Right forelimb (tissue), 1 donor: ENCODE measurements at places on chromosomes 16 and 17.

DNA sequence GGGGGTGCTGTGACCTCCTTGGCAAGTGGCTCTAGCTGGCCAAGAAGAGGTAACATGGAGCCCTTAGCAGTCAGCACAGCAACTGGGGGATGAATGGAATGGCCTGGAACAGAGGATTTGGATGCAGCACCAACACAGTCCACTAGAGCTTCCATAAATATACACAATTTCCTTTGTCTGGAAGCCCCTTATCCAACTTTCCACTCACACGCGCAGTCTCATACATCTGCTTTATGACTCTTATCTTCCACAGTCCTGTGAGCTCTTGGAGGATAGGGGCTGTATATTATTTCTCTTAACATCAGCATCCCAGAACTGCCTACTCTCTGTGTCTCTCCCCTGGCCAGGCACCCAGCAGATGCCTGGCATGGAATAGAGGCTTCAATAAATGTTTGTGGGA, 235.6 kb upstream of the MAF start:
- DNase-seq, result no peak

GRCh38 chr16:88868974-88869672, 2.7 kb upstream of the PABPN1L start:
- DNase-seq, result no peak

DNA sequence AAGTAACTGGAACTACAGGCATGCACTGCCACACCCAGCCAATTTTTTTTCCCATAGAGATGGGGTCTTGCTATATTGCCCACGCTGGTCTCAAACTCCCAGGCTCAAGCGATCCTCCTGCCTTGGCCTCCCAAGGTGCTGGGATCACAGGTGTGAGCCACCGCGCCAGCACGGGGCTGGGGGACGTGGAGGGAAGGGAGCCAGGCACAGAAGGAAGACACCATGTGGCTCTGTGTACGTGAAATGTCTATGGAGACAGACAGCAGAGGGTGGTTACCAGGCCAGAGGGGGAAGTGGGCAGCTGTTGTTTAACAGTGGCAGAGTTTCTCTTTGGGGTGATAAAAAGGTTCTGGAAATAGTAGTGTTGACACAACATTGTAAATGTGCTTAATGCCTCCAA, 4.6 kb upstream of the PIEZO1 start:
- no peak for DNase-seq

- DNase-seq, result no peak
Observed at GRCh38 chr17:19569785-19570543, 36.3 kb downstream of the SLC47A1 start.

GRCh38 chr17:55346658-55347057, 75.0 kb downstream of the MMD start:
- DNase-seq, result no peak

- DNase-seq, result no peak
Observed at GRCh38 chr17:57889892-57890856, 40.3 kb upstream of the MRPS23 start.

DNA sequence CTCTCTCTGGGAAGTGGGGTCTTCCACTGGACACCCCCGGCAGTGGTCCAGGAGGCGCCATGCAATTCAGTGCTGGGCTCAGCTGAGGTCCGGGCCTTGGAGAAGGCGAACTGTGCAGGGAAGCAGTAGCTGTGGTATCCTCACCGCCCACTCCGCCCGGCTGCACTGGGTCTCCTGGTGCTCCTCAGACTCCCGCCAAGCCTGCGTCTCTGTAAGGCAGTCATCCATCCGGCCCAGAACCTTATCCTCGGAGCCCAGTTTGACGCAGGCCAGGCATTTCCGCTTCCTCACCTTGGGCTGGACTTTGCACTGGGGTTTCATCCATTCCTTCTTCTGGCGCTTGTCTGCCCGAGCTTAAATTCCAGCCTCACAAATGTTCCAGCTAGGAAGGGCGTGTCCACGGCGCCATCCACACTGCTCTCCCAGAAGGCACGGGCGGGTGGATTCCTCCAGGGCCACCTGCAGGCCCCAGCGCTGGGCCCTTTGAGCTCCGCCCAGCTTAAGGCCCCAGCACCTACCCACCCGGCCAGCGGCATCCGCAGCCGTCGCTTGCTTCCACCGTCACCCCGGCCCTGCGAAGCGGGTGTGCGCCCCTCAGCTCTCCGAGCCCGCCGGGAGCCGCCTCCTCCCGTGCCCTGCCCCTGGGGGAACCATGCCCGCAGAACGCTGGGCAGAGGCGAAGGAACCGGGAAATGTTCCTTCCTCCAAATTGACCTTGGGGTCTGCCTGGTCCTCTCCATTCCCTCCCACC, 1884.8 kb downstream of the TP53TG3F start:
- DNase-seq, result no peak

- no peak for DNase-seq
Observed at GRCh38 chr16:13856811-13857511, 63.0 kb upstream of the ERCC4 start.

- no peak for DNase-seq
Observed at GRCh38 chr17:49337884-49338283, 24.2 kb downstream of the ZNF652 start.

DNA sequence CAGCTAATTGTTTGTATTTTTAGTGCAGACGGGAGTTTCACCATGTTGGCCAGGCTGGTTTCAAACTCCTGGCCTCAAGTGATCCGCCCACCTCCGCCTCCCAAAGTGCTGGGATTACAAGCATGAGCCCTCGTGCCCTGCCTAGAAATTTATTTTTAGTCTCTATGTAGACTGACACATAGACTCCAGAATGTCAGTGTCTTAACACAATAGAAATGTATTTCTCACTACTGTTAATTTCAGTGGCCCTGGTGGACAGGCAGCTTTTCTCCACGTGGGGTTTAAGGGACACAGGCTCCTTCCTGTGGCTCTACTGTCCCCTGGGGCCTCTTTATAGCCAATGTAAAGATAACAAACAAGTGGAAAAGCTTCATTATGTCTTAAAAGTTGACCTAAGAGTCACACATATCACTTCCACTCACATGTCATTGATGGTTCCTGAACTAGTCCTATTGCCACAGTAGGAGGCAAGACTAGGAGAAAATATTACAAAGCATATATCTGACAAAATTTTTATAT, 43.8 kb downstream of the COPRS start:
- DNase-seq, result no peak

GRCh38 chr17:79874329-79874981, 35.2 kb upstream of the CBX4 start:
- no peak for DNase-seq

- DNase-seq, result peak; percentile 71
Observed at GRCh38 chr16:57115514-57116182, 23.3 kb downstream of the CPNE2 start.

DNA sequence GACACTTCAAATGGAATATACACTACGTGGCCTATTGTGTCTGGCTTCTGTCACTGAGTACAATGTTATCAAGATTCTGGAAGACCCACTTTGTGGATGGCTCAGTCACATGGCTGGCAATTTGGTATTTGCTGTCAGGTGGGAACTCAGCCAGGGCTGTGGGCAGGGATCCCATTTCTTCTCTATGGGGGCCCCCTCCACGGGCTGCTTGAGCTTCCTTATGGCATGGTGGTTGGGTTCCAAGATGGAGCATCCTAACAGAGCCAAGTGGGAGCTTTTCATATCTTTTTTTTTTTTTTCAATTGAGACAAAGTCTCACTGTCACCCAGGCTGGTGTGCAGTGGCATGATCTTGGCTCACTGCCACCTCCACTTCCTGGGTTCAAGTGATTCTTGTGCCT, 18.0 kb upstream of the CEP20 start:
- no peak for DNase-seq

- DNase-seq, result no peak
Observed at GRCh38 chr16:66661210-66661560, 35.4 kb downstream of the CMTM4 start.

GRCh38 chr17:68634345-68634876, 33.2 kb upstream of the FAM20A start:
- no peak for DNase-seq

- DNase-seq, result no peak
Observed at GRCh38 chr17:78449983-78450595, 71.6 kb downstream of the PGS1 start.

DNA sequence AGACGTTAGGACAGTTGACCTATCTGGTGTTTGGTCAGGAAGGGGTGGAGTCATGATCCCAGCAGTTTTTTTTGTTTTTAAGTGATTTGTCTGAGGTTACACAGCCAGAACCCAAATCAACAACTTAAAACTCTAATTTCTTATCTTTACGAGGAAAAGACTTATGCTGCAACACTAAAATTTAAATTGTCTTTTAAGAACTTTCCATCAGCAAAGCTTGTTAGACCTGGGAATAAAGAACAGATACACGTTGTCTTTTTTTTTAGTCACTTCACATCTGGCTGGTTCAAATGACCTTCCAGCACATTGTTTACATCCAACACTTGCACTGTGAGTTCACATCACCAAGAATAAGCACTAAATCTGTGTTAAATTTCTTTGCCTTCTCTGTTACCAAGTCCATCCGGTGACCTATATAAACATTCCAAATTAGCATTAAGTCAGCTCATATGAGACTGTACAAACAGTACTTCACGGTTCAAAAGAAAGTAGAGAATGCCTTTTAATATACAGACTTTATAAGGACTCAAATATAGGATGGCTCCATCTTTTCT, 115.0 kb downstream of the HS3ST2 start:
- DNase-seq, result no peak

- DNase-seq, result no peak
Observed at GRCh38 chr17:549177-550040, 165.2 kb downstream of the VPS53 start.

- no peak for DNase-seq
Observed at GRCh38 chr17:16986391-16986790, 14.5 kb upstream of the TNFRSF13B start.

- no peak for DNase-seq
Observed at GRCh38 chr16:86064431-86065250, 165.7 kb downstream of the IRF8 start.
